Activated T-cell treated with anti-CD3 and anti-CD28 coated beads for 24 hours (primary cell): ENCODE measurements at places on chromosomes 5 and 9.

DNA sequence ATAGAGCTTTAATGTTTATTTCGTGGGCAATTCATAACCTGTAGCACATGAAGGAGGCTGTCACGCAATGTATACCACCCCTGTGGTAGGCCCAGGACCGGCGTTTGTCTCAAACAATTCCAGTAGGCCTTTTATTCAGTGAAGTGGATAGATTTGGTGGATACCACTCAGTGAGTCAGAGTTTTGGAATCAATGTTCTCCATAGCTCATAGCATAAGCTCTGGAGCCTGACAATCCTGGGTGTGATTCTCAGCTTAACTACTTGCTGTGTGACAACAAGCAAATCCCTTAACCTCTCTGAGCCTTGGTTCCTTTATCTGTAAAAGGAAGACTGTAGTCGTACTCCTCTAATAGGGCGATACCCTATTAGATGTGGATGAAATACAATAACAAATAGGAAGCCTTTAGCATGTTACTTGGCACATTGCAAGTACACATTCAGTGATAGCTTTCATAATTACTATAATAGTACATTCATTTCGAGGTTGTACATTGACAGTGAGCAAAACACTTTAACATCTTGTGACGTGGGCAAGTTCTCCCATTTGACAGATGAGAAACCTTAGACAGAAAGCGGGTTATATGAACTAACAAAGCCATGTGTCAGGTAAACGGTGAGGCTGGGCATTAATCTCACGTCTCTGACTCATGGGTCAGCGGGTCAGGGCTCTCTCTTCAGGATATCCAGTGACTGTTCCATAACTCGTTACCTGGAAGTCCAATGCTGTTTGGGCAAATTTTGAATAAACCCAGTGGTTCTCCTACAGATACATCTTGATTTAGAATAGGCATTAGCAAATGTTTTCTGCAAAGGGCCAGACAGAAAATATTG, 130.8 kb downstream of the C9orf152 start:
- no peak for DNase-seq

DNA sequence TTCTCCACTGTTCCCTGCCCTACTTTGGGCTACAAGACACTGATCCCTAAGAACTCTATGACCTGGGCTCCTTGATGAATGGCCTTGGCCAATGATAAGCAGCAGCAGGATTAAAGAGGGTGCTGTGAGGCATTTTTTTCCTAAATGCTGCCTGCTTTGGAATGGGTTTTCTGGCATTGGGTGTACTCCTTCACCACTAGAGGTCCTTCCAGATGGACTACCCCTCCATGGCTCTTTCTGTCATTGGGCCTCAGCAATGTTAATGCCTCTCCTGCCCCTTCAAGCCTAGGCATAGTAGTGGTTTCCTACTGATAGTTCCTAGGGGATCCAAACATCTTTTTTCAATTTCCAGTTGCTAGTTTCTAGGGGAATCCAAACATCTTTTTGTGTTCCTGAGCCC, 319.3 kb upstream of the RPS23 start:
- no peak for DNase-seq

DNA sequence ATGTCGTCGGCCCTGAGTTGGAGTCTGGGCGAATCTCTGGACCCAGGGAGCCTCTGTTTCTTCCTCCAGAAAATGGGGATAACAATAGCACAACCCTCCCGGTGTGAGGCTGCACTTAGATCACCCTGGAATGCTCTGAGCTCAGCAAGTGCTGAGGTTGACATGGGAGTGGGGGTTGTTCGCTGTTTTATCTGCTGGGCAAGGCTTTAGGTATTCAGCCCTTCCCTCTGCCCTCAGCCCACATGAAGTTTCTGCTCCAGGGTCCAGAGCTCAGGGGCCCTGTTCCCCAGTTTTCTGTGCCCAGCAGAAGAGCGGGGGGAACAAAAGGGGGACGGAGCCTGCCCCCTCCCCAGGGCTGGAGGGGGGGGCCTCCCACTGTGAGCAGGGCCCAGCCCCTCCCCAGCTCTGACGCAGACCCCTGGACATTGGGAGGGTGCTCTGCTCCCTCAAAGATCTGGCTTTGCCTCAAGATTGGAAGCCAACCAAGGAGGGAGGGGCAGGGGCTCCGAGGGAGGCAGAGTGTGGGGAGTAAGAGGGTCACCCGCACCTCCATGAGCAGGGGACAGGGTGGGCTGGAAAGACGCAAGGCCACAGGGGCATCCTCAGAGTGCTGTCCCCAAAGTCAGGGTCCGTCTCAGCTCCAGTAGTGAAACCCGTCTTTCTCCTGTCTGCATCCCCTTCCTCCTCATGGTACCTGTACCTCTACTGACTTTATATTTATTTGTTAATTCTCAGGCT, 215.6 kb downstream of the C9orf50 start:
- no peak for DNase-seq

- DNase-seq, result no peak
These were observed 95.8 kb downstream of the AOPEP start for GRCh38 chr9:94822273-94822672.

- no peak for DNase-seq
These were observed 8.5 kb upstream of the ENDOG start for GRCh38 chr9:128809831-128810230.

- no peak for DNase-seq
These were observed 24.4 kb upstream of the TDRD7 start for GRCh38 chr9:97387504-97387886.

DNA sequence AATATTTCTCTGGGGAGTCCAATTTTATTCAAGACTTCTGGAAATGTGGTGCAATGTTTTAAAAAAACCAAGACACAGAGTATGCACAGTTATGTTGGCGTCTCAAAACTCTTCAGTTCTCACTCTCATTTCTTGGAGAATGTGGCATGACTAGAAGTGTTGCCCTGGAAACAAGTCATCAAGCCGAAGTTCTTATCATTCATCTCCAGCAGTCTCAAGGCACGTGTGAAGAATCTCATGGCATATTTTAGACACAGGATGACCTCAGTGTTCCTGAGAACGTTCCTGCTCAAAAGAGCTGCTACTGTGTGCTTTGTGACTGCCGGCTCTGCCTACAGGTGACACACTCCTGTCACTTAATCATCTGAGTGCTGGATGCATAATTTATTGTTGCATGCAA, 147.4 kb upstream of the IRX4 start:
- DNase-seq, result no peak

DNA sequence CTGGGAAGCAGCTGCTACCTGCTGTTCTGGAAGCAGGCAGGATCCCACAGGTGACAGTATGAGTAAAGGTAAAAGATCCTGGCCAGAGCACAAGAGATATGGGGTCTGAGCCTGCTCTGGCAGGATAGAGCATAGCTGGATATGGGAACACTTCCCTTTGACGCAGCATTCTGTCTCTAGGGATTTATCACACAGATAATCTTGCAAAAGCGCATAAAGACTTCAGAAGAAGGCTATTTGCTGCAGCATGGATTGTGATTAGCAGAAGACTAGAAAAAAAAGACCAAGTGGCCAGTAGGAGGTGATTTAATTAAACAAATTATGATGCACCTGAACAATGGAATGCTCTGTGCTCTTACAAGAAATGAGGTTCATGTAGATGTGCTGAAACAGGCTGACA, 52.4 kb upstream of the PWWP2A start:
- no peak for DNase-seq

DNA sequence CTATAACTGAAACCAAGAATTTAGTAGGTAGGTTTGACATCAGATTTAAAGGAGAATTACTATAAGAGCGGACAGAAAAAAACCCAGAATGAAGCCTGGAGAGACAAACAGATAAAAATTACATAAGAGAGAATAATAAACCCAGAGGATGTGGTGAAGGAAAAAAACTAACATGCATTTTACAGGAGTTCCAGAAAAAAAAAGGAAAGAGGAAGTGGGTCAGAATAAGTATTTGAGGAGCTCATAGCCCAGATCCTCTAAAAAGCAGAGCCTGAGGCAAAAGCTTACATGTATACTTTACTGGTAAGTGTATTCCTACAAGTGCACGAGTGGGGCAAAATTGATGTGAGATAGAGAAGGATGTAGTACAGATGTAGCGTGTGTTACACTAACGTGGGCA, 43.1 kb upstream of the NAA35 start:
- no peak for DNase-seq

DNA sequence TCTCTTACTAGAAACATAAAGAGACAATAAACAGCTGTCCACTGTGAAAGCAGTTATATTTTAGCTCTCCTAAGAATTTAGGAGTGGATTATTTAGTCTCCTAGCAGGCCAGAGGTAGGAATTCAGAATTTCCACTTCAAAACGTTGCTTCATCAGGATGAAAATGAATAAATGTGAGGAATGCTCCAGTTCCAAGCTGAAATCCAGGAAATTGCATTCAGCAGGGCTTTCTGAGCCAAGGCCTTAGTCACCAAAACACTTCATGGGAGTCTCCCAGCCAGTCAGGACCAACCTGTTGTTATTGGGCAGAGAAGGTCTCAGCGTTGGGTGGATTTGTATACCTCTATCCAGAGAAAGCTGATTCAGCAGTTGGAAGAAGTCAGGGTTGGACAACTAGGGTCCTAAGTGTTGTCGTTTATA, 1040.3 kb downstream of the TLE1 start:
- DNase-seq, result no peak

GRCh38 chr5:71699233-71699632, 19.8 kb upstream of the CARTPT start:
- DNase-seq, result no peak

DNA sequence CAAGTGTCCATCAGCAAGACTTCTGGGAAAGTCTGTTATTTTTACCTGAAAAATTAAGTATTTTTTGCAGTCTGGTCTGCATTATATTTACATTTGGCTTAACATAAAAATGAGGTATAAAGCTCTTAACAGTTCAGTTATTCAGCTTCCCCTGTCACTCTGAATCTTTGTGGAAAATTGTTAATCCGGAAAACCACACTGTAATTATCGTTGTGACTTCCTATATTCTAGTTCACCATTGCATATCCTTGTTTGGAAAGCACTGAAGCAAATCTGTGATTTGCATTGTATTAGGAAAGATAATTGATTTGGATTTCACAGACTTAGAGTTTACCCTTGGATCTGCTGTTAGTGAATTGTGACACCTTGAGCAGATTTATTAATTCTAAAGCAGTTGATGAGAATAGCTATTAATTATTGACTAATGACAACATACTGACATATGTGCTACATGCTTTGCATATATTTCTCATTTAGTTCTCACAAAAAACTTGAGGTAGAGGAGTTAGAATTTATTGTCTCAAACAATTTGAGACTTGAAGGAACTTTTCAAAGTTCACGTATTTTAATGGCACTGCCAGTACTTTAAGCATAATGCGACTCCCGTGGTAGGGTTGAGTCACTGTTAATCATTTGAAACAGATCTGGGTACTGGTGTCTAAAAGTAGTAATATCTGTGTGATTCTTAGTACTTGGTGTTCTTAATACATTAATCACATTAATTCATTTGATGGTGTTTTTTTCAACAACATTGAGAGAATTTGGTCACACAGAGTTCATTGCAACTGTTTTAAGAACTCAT, 71.8 kb upstream of the LRRC70 start:
- no peak for DNase-seq

GRCh38 chr5:177234841-177235240, 68.7 kb downstream of the RAB24 start:
- DNase-seq, result no peak
